IPS DF 6.9 (cell line): ENCODE measurements at places on chromosomes 4 and X.

GRCh38 chr4:68175562-68176155 lies 46.0 kb upstream of the TMPRSS11F start:
- DNase-seq = peak; percentile 16

- no peak for DNase-seq
These were observed 89.0 kb upstream of the MAPK10 start for GRCh38 chr4:86448871-86449270.

DNA sequence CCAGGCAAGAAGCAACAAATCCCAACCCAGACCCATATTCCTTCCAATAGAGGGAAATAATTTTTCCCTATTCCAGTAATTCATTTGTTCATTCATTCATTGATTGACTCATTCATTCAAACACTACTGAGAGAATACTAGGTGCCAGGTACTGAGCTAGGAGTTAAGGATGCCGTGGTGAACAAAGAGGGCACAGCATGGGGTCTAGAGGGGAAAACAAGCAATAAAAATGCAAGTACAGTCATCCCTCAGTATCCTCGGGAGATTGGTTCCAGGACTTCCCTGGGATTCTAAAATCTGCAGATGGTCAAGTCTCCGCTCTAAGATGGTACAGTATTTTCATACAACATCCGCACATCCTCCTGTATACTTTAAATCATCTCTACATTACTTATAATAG lies 18.7 kb downstream of the RASGEF1B start:
- DNase-seq = no peak

DNA sequence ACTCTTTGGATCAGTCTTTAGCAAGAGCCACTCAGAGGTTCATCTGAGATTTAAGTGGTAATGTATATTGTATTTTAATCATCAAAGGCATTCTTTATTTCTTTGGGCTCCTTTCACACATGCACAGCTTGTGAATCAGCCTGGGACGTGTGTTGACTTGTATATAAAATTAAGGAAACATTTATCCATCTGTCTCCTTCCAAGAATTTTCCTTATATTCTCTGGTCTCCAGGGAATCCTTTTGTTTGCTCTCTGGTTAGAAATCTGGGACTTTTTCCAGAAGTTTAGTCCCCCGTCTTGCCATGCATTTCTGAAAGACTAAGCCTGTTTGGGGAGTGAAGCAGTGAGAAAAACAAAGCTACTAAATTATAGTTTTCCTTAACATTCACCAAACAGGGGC lies 212.3 kb downstream of the DCAF12L2 start:
- DNase-seq = no peak

DNA sequence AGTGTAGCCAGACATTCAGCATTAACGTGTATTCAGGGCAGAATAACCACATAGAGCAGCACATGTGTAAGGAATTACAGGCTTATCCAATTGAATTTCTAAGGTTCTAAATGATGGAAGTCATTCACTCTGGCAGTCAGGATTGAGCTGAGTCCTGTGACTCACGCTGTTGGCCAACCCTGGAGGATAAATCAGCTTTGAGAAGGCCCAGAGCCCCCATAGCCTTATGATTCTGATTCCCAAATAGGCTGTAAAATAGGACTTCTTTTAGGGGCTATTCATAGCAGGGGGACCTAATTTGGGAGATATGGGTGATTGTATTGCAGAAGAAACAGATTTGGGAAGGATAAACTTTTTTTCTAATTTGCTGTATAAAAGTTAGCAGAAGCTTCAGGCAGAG lies 8.1 kb upstream of the HPF1 start:
- DNase-seq = no peak

DNA sequence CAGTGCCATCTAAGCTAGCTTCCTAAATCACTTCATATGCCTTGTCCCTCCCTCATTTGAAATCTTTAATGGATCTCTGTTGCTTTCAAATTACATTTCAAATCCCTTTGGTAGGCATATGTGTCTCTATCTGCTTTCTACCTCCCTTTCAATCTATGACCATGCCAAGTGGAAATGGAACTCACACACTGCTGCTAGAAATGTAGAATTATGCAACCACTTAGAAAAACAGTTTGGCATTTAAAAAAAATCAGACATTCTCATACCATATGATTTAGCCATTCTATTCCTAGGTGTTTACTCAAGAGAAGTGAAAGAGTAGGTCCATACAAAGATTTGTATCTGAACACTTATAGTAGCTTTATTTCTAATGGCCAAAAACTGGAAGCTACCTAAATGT lies 413.5 kb upstream of the INTU start:
- no peak for DNase-seq

DNA sequence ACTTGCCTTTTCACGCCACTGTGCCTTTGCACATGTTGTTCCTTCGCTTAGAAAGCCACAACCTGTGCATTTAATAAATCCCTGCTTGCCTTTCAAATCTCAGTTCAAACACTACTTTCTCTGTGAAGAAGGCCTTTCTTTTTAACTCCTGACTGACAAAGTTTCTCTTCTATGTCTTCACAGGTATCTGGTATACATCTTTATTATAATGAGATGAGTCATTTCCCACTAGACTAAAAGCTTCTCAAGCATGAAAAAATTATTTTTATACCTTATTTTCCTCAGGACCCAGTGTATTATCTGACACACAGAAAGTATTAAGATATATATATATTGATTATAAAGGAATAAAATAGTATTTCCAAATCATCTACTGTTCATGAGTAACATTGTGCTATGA lies 189.9 kb downstream of the TBCK start:
- DNase-seq = no peak

GRCh38 chrX:102624105-102624504 lies 24.8 kb downstream of the ARMCX5 start:
- no peak for DNase-seq

- no peak for DNase-seq
These were observed 44.9 kb downstream of the JADE1 start for GRCh38 chr4:128854433-128854832.

GRCh38 chrX:69000877-69001276 lies 164.4 kb downstream of the PJA1 start:
- DNase-seq = no peak

DNA sequence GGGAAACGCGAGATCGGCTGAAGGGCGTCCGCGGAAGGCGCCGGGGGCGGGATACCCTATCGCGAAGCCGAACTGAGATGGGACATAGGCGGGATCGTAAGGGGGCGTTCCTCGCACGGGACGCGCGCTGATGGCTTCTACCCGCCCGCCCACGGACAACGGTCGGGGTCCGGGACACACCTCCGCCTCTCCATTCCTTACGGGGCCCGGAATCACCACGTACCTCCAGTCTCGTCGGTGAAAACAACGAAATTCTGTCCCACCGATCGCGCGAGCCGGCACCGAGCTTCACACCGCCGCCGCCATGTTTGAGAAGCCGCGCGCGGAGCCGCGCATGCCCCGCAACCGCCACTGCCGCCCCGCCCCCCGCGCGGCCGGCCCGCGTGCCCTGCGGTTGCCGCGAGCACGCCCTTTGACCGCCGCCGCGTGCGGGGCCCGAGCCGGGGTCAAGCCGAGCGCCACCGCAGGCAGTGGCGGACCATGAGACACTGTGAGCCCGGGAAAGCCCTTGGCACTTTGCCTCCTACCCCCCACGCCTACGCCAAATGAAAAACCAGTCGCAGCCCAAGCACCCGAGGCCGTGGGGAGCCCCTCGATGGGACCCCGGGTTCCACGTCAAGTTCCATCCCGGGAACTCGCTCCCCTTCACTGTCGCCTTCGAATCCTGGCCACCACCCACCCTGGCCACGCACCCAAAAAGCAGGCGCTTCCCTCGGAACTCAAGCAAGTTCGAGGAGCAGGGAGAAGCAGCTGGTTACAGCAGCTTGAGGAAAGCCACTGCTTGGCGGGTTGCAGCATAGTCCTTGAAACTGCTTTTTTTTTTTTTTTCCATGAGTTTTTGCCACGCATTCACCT lies at the start of gene SCML2:
SCML2 (minus strand) TSS at position 320 of the 855 bp plus-strand sequence. CDS start 20,617 bp downstream, outside the sequence.
- DNase-seq = no peak

DNA sequence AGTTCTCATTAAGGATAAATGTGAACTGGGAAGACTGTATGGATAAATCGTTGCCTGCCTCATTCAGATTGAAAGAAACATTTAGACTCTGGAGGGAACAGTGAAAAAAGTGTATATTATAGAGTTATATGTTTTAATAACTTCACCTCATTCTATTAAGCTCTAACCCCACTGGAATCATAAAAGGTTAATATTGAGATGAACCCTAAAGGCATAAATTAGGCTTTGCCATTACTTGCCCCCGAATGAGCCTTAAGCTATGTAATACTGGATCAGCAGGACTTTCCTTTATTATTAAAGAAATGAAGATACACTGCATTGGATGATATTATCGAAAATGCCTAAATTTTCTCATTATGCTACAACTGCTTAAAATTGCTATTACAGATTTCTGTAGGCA lies 44.1 kb upstream of the SPANXD start:
- DNase-seq = no peak

DNA sequence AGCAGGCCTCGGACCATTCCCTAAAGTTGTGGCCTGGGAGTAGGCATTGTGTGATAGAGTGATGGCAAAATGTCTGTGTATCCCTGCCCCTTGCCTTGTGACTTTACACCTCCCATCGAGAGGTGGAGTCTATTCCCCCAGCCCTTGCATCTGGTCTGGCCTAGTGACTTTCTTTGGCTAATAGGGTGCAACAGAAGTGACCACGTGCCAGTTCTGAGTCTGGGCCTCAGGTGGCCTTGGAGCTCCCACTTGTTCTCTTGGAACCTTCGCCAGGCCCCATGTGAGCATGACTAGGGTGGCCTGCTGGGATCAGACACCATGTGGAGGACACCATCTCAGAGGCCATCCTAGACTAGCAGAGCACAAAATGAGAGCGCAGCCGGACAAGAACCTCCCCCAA lies 3.9 kb upstream of the RNF4 start:
- DNase-seq = no peak

GRCh38 chr4:53854991-53855568 lies 209.3 kb downstream of the CHIC2 start:
- no peak for DNase-seq

DNA sequence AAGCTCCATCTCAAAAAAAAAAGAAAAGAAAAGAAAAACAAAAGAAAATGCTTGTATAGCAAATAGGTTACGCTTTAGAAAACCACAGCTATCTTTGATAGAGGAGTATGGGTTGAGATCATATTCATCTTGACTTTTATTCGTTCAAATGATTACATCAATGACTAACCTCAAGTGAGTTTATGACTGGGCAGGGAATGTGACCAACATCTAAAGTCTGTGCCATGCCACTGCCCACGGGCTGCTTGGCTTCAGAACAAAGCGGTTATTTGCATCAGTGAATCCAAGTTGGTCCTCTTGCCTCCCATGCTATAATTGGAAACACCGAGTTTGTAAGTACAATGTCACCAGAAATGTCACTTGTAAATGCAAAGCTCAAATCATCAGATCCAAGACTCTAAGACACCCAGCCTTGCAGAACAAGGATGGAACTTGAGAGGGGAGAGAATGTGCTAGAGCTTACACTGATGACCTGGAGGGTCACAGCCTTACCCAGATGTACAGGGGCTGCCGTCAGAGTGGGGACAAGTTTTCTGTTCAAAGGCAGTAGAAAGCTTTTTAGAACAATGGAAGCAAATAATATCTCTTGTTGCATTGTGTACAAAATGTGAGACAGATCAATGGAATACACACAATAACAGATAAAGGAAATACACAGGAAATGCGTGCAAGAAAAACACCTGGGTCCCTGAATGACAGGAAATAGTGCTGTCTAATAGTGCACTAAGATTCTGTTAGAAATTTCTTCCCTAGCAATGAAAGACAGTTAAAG lies 8.4 kb upstream of the OPN1LW start:
- DNase-seq = no peak

- no peak for DNase-seq
These were observed 134.7 kb downstream of the KLF8 start for GRCh38 chrX:56366901-56367300.

- no peak for DNase-seq
These were observed 38.0 kb upstream of the GATB start for GRCh38 chr4:151798678-151799416.

DNA sequence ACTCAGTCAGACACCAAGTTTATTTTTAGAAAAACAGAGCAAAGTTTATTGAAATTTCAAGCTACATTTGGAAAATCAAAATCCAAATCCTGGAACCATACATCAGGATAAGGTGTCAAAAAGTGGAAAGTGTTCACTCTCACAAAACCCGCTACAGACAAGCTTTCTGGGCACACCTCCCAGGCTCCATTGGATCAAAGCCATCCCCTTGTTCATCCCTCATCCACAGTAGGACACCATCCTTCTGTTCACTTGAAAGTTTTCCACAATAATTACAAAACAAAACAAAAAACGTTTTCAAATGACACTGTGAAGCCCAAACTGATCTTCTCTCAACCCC lies 62.4 kb downstream of the TSC22D3 start:
- DNase-seq = no peak

DNA sequence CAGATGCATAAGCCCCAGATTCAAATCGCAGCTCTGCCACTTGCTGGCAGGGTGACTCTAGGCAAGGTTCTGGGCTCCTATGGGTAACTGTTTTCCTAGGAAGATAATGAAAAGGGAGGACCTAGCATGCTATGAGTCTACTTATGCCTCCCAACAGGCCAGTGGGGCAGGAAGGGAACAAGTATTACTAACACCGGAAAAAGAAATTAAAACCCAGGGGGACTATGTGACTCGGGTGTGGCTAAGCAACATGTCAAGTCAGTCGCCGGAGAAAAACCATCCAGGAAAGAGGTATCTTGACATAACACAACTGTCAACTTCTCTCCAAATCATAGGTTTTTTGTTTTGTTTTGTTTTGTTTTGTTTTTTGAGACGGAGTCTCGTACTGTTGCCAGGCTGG lies 45.5 kb upstream of the RBPJ start:
- no peak for DNase-seq

GRCh38 chr4:22686141-22686540 lies 6.6 kb upstream of the GBA3 start:
- DNase-seq = no peak

GRCh38 chr4:8235224-8235623 lies 34.3 kb upstream of the HTRA3 start:
- no peak for DNase-seq

- DNase-seq = no peak
These were observed 1078.6 kb downstream of the FAM133A start for GRCh38 chrX:94752434-94753169.

DNA sequence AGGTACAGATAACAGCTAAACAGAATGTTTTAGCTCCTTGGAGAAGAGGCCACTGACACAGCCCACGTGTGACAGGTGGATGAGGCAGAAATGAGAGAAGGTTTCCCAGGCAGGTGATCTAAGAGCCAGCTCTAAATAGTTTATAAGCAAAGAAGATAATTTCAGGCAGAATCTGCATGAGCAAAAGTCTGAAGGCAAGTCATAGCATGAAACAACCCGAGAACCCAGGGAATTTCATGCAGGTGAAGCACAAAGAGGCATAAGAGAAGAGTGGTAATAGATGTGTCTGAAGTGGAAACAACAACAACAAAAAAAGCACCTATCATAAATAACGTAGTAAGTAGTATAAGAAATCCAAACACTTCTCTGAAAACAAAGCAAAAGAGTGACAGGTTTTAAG lies 275.8 kb upstream of the CPEB2 start:
- no peak for DNase-seq

DNA sequence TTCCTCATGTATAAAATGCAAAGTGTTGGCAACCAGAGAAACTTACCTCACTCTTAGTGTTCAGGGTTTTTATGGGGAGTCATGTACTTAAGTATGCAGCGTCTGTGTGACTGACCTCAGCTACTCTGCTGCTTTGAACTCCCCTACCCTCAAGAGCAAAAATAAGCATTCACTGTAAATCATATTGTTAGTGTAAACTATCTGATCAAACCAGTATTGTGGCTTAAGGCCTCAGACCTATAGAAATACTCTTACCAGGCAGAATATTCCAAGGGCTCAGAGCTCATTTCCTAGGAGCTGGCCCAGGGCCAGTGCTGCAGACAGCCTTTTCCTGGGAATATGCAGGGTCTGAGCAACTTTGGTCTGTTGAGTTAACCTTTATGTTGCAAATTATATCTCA lies 453.1 kb downstream of the CCSER1 start:
- peak; percentile 18 for DNase-seq
